ENCODE measurements at places on chromosomes 4 and X.

- DNase-seq, result no peak
Observed at GRCh38 chr4:145289403-145290076, 109.2 kb upstream of the OTUD4 start.

GRCh38 chr4:6885953-6886557 is 23.6 kb upstream of the TBC1D14 start:
- peak; percentile 67 for DNase-seq

- no peak for DNase-seq
Observed at GRCh38 chr4:105633241-105633640, 75.2 kb downstream of the INTS12 start.

DNA sequence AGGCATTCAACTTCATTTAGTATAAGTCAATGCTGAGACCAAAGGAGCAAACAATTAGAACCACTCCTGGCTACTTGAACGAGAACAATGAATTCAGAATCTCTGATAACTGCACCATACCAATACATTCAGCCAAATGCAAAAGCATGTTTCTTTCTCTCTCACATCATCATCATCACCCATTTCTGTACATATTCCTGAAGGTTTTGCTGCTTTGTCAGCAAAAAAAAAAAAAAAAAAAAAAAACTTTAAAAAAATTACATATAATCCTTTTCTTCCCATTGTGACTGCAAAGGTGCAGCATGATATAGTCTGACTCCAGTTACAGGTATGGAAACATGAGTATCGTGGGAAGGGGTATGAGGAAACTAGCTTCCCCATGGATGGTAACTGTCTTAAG is 35.6 kb downstream of the FBXW7 start:
- DNase-seq, result no peak

DNA sequence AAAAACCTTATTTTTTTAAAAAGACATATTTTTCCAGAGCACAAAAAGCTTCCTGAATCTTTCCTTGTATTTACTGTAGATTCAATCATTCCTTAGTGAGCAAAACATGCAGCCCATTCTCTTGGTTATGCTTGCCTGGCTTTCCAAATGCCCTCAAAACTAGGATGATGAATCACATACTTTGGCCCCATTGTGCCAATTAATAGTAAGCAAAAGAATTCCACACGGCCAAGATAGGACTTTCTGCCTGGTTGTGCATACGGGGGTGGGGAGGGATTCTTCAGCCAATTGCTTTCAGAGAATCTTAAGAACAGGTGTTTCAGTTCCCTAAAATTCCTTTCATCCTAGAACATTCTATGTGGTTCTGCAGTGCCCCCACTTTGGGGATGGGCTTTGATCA is 7.0 kb downstream of the RAI2 start:
- no peak for DNase-seq

- no peak for DNase-seq
Observed at GRCh38 chrX:136148391-136148790, 1.1 kb downstream of the FHL1 start.

GRCh38 chr4:722169-722725 is 16.6 kb downstream of the PCGF3 start:
- no peak for DNase-seq

GRCh38 chr4:107870916-107871786 is 46.4 kb downstream of the SGMS2 start:
- no peak for DNase-seq

- DNase-seq, result no peak
Observed at GRCh38 chr4:150491132-150492049, 90.6 kb upstream of the MAB21L2 start.

DNA sequence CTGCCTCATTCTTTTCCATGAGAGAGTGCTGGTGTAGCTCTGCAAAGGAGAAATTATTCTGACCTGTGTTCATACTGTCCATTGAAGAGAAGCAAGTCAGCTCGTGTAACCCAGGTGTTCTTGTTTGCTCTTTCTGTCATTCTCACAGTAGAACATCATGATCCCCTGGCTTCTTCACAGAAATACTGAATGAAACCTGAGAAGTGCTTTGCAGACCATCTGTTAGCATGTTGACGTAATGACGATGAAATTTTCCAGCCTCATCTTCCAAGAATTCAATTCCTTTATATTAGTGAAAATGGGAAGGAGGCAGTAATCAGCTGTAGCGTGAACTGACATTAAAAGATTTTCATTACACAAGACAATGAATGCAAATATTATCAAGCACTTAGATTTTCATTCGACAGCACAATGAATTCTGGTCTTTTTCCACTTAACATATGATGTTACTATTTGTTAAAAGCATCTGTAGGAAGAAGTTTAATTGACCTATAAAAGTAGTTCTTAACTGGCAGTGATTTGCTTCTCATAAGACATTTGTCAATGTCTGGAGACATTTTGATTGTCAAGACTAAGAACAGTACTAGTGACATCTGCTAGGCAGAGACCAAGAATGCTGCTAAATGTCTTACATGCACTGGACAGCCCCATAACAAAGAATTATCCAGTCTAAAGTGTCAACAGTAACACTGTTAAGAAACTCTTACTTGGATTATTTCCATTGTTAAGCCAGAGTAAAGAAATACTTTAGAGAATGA is 246.3 kb downstream of the BANK1 start:
- no peak for DNase-seq

- no peak for DNase-seq
Observed at GRCh38 chr4:110344165-110344564, 131.8 kb upstream of the ENPEP start.

DNA sequence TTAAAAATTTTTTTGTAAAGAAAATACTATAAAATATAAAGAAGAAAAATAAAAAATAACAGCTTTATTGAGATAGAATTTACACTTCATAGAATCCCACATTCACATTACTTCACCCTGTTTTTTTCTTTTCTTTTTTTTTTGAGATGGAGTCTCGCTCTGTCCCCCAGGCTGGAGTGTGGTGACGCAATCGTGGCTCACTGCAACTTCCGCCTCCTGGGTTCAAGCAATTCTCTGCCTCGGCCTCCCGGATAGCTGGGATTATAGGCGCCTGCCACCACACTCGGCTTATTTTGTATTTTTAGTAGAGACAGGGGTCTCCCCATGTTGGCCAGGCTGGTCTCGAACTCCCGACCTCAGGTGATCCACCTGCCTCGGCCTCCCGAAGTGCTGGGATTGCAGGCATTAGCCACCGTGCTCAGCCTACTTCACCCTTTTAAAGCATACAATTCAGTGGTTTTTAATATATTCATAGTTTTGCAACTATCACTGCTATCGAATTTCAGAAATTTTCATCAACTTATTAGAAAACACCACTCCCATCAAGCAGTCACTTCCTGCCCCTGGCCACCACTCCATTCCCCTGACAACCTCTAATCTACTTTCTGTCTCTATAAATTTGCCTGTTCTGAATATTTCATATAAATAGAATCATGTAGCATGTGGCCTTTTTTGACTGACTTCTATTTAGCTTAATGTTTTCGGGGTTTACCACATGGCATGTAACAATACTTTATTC is 48.7 kb downstream of the TMEM131L start:
- no peak for DNase-seq

- no peak for DNase-seq
Observed at GRCh38 chr4:57369446-57369845, 259.3 kb upstream of the IGFBP7 start.

GRCh38 chrX:16155581-16156096 is 11.6 kb upstream of the MAGEB17 start:
- peak; percentile 34 for DNase-seq

GRCh38 chrX:148382983-148383382 is 117.4 kb upstream of the AFF2 start:
- DNase-seq, result no peak

DNA sequence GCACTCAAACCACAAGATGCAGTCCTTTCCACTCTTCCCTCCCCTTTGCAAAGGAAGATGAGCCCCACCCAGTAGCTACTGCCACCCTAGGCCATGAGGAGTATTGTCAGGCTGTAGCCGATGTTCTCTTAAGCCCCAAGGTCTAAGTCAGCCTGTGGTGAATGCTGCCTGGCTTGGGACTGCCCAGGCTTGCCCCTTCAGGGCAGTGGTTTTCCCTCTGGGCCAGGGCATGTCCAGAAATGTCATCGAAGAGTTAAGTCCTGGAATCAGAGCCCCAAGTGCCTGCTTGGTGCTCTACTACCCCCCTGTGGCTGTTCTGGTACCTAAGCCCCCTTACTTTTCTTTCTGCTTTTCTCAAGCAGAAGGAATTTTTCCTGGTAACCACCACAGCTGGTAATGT is 11.8 kb upstream of the PGK1 start:
- DNase-seq, result no peak

DNA sequence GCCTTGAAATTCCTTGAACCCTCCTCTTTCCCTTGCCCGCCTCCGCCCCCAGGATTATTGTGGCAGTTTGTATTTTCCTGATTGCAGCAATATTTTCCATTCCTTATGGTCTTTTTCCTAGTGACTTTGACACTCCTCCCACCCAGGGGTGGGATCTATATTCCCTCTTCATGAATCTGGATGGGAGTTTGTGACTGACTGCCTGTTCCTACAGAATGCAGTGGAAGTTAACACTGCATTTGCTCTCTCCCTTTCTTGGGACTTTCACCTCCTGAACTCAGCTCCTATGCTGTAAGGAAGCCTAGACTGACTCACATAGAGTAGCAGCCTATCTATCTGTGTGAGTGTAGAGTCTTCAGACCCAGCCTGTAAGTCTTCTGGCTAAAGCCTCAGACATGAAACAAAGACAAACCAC is 2.2 kb downstream of the FUNDC2 start:
- DNase-seq, result no peak

DNA sequence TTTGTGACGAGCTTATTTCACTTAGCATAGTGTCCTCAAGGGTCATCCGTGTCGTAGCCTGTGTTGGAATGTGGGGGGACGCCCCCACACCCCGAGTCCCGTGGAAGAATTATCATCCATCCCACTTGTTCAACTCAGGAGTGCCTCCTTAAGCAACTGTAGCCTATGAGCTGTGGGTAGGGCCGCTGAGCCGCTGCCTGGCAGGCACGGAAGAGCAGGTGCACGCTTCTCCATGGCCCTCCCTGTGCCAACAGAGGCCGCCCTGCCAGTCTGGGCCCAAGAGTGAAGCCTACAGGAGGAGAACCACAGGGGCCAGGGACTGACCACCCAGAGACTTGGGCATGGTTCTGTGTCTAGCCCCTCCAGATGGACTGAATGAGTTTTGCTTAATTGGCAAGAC is 2.3 kb upstream of the RGS12 start:
- no peak for DNase-seq

GRCh38 chr4:10157478-10158332 is 41.1 kb upstream of the WDR1 start:
- DNase-seq, result peak; percentile 58

DNA sequence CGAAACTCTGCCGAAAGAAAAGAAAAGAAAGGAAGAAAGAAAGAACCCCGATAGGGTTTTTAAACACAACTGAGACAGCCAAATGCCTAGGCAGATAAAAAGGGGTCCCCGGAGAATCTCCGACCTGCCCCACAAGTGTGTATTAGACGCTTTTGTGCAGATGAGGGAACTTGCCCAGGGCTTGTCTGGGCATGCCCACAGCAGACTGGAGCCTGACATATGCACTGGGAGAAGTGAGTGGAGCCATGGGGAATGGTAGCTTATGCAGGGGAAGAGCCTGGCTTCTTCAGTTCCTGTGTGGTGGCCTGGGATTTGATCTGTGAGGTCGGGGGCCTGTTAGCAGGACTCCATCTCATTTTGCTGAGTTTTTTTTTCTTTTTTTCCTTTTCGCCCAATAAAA is 199.0 kb downstream of the GPC3 start:
- no peak for DNase-seq

DNA sequence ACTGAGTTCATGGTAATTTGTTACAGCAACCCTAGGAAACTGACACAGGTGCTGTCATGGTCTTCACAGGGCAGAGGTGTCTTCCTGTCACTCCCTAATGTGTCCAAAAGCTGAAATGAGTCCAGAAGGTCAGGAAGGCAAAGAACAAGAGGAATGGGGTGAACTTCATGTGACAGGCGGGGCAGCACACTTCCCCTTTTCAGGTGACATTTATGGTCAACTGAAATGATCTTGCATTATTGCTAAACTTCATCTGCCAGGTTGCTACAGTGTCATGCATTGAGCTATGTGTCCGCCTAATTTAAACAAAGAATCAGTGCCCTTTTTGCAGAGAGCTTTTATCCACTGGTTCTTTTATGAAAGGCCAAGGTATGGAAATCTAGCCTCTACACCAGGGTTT is 15.9 kb upstream of the CCDC149 start:
- no peak for DNase-seq

DNA sequence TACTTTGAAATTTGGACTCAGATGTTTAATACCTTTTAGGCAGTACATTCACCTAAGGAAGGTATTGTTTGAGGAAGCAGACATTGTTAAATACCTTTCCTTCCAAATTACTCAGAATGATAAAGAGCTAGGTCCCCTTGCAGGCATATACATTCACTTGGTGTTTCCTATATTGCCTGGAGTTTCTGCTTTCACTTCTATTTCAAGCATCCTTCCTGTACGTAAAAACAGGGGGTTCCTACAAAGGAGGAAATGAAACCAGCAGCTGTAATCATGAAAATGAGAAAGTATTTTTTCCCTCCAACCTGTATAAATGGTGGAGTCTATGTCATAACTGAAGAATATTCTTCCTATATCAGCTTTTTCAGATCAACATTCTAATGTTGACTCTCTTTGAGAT is 90.4 kb upstream of the RASGEF1B start:
- DNase-seq, result no peak

DNA sequence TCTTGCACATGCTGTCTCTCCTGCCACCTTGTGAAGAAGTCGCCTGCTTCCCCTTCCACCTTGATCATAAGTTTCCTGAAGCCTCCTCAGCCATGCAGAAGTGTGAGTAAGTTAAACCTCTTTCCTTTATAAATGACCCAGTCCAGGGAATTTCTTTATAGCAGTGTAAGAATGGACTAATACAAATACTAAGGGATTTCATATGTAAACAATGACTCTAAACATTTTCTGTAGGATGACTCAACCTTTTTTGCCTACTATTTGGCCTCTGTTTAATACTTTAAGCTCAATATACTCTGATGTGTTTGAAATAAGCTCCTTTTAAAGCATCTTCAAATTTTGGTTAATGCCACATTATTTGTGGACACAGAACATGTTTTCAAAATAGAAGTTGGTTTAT is 813.5 kb upstream of the SLIT2 start:
- DNase-seq, result no peak

DNA sequence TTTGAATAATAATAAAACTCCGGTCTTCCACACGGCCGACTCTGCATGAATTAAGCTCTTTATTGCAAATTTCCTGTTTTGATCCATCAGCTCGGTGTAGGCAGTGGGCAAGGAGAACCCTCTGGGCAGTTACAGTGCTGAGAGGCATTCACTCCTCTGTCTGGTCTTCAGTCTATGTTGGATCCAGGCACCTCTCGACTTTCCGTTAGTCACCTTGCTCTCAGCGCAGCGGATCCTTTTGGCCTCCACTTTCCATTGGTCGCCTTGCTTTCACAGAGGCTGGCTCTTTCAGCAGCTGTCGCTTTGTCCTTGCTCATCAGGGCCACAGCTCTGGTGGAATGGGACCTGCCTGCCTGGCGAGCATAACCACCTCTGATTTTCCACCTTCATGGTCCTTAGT is 52.9 kb downstream of the TRMT44 start:
- DNase-seq, result no peak

GRCh38 chr4:5156682-5157081 is 105.4 kb downstream of the STK32B start:
- no peak for DNase-seq

Data from retina (tissue), 1 donor.